ENCODE measurements at places on chromosomes 12 and 14.

DNA sequence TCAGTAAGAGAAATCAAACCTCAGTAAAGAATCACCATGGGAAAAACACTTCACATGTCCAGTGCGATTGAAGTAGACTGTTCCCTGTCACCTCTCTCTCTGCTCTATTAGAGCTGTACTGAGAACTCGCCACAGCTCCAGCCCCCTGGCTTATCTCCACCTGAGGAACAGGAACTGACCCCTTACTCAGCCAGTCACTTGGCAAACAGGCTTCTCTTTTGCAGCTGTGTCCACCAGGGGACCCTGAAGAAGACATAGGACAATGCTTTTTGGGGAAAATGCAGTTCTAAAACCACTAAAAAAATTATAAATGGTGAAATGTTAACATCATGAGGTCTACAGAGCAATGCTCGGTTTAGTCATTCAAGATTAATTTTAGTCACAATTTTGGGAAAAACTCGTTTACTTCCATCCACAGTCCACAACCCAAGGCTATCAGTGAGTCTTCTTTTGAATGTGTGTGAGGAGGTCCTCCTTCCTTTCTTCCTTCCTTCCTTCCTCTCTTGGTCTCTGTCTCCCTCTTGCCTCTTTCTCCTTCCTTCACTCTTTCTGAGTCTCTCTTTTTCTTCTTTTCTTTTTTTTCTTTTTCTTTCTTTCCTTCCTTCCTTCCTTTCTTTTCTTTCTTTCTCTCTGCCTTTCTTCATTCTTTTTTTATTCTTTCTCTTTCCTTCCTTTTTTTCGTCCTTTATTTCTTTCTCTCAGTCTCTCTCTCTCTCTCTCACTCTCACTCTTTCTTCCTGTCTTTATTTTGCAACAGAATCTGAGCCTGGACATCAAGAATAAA lies 1189.5 kb upstream of the TMEM132C start:
- no peak for DNase-seq

- DNase-seq, result no peak
These were observed 114.9 kb downstream of the PDZRN4 start for GRCh38 chr12:41302979-41303403.

- no peak for DNase-seq
These were observed 68.1 kb downstream of the TBC1D30 start for GRCh38 chr12:64892561-64892960.

DNA sequence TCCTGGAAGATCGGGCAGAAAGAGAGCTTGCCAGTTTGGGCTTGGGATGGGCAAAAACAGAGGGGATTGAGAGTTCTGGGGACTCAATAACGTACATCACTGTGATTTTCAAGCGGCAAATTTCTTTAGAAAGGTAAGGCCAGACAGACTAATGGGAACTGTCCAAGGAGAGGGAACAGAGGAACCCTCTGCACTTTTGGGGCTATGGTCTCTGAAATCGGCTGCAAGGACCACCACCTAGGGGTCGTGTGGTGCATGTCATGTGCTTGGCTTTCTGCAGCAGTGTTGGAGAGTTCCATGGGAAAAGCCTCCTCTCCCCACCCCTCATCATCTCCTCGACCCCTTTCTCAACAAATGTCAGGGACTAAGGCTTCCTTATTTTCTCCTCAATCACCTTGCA lies 79.6 kb downstream of the PPM1A start:
- no peak for DNase-seq

DNA sequence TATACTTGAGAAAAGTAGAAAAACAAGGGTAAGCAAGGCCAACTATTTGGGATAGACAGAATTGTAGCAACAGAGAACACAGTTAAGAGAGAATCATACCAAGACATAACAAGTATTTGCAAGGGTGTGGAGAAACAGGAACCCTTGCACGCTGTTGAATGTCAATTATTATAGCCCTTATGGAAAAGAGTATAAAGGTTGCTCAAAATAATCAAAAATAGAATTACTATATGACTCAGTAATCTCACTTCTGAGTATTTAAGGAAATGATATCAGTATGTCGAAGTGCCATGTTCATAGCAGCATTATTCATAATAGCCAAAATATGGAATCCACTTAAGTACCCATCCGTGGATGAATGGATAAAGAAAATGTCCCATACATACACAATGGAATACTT lies 193.3 kb downstream of the PHLDA1 start:
- no peak for DNase-seq

DNA sequence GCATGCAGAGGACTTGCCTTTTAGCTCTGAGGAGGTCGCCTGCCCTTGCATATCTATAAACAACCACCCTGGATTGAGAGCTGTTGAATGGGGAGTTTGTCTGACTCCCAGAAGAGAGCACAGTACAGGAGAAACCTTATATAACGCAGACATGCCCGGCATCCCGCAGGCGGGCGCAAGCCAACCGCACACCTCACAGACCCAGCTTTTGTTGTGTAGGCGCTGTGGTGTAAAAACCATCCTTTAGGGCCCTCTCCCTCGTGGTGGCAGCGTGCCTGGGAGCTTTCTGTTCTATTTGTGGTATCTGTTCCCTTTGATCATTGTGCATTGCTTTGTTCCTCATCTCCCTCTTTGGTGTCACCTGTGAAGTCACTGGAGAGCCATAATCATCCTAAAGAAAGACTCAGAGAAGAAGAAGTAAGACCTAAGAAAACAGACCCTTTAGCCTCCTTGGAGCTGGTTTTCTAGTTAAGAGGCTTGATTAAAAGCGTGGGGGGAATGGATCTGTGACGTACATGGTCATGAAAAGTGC lies 77.7 kb downstream of the ETV6 start:
- DNase-seq, result peak; percentile 72
